ENCODE measurements at places on chromosomes 3 and 15.

DNA sequence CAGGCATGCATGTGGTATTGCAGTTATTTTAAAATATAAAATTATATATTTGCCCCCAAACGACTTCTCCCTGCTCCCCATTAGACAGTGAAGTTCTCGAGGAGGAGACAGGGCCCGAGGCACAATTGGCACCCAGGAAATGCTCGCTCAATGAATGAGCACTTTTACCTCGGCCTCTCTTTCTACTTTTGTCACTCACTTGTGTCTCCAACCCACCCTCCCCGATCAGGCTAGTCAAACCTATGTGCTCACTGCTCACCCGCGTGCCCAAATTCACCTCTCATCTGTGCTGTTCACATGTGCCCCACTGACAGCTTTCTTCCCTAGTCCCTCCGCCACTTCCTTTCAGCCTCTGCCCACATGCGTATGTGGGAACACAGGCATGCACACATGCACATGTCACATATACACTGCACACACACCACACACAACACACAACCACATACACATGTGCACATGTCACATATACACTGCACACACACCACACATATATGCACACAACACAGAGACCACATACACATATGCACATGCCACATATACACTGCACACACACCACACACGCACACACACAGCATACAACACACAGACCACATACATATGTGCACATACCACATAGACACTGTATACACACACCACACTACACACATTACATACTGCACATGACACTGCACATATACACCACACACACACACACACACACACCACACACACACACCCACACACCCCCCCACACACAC is 46.3 kb upstream of the DLG1 start:
- no peak for DNase-seq

GRCh38 chr15:73168487-73168886 is 116.2 kb downstream of the NEO1 start:
- DNase-seq: no peak

GRCh38 chr3:9552252-9552999 is 1.2 kb downstream of the LHFPL4 start:
- no peak for DNase-seq

GRCh38 chr3:177448987-177449359 is 251.7 kb upstream of the TBL1XR1 start:
- no peak for DNase-seq

GRCh38 chr15:63236272-63236671 is 41.1 kb upstream of the APH1B start:
- DNase-seq: no peak

- no peak for DNase-seq
These were observed 54.2 kb downstream of the B3GALNT1 start for GRCh38 chr3:161050935-161051334.

DNA sequence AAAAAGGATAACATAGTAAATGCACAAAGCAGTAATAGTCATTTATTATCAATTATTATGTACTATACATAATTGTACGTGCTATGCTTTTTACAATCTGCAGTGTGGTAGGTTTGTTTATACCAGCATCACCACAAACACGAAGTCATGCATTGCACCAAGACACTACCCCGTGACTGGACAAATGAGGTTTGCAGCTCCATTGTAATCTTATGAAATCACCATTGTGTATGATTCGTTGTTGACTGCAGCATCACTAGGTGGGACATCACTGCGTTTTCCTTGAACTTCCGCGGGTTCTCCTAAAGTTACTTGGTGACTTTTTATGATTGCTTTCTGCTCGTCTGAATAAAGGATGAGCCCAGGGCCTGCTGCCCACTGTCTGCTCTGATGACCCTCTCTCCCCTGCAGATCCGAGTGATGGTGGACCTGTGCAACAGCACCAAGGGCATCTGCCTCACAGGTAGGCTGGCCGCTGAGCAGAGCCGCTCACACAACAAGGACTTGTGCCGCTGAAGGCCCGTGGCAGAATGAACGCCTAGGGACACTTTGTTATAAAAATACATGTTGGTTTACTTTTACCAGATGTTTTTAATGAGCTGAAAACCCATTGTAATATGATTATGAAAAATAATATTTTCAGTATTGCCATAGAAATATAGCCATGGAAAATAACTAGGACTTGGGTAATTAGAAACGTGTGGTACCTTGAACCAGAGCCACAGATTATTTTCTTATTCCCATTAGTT is 35.8 kb downstream of the GLDN start:
- no peak for DNase-seq

GRCh38 chr3:12489368-12489767 is 5.1 kb downstream of the TSEN2 start:
- DNase-seq: no peak

DNA sequence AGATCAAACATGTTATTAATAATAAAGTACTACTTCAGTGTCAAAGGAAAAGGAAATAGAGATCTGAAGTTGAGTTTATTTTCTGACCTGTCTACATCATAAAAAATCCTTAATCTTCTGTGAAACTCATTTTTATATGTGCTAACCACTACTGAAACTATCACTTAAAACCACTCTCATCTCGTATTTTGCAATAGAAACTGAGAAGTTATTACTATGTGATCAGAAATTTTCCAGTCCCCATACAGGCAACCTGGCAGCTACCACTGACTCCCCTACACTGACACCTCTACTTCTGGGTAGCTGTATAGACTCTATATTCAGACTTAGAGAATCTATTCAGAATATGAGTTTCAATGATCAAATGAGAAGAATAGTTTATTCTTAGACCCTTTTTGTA is 8.3 kb downstream of the HDGFL3 start:
- DNase-seq: no peak

GRCh38 chr3:127799476-127800222 is 22.7 kb downstream of the MGLL start:
- no peak for DNase-seq

DNA sequence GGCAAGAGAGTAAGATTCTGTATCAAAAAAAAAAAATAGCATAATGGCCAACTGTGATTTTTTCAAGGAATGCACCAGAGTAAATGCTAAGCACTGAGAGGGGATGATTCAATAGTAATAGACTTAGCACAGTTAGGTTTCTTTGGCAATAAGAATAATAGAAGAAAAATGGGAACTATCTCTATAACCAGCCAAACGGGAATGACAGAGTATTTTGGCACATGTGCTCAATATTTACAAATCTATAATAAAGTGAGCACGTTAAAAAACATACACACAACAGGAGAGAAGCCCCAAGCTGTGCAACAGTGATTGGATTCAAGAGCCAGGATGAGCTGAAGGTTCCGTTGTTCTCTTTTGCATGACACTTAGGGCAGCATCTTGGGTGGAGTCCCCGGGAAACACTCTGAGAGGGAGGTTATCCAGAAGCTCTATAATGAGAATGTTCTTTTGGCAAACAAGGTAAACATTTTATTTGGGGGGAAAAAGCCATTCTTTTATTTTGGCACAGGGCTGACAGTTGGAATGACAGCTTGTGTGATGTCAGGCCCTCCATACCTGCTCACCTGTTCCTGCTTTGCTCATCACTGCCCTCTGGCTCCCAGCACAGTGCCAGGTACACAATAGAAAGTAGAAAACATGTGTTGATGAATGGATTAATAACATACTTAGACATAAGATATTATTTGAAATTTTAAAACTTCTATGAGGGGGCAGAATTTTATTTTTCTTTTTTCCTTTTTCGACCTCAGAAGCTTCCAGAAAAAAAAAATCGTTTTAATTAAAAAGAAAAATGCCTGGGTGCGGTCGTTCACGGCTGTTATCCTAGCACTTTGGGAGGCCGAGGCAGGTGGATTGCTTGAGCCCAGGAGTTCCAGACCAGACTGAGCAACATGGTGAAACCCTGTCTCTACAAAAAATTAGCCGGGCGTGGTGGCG is 44.0 kb upstream of the MUC4 start:
- no peak for DNase-seq

GRCh38 chr3:27387625-27388024 is 18.4 kb upstream of the NEK10 start:
- no peak for DNase-seq

DNA sequence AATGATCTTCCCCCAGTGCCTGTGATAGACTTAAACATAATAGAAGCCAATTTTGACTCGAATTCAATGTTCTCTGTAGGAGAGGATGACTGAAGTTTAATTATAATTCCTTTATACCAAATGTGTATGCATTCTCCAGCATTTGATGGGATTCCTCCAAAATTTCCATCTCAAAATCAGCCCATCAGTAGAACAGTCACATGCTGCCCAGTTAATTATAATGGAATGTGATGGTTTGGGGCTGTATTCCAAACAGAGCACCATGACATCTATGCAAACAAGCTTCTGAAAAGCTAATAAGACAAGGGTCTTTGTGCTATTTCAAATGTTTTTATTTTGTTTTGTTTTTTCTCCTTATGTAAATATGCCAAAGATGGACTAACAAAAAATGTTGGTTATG is 127.7 kb upstream of the SPATA16 start:
- DNase-seq: no peak

GRCh38 chr15:55659481-55659880 is 71.3 kb upstream of the PYGO1 start:
- DNase-seq: no peak

- no peak for DNase-seq
These were observed 378.1 kb downstream of the GABRB3 start for GRCh38 chr15:26394801-26395200.

- DNase-seq: no peak
These were observed 52.1 kb downstream of the TFG start for GRCh38 chr3:100761211-100761942.
